ENCODE measurements at places on chromosomes 2 and 18.

GRCh38 chr2:149223472-149224095 is 106.8 kb upstream of the LYPD6 start:
- no peak for DNase-seq

DNA sequence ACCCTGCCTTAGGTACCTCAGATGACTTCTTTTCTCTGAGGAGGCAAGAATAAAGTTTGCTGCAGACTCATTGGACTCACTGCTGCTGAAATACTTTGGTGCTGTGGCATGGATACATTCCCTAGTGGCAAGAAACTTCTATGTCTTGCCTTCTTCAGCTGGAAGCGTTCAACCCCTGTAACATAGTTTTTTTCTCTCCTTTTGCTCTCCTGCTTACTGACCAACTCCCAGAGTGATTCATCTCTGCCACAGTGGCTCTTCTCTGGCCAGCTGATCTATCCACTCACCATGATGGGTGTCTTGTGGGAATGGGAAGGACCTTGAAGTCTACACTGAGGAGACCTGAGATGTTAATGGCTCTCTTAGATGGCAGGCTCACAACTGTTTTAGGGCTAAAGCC is 309.3 kb upstream of the LRRTM4 start:
- DNase-seq: no peak

- DNase-seq: no peak
Observed at GRCh38 chr2:197847651-197848401, 43.4 kb downstream of the PLCL1 start.

DNA sequence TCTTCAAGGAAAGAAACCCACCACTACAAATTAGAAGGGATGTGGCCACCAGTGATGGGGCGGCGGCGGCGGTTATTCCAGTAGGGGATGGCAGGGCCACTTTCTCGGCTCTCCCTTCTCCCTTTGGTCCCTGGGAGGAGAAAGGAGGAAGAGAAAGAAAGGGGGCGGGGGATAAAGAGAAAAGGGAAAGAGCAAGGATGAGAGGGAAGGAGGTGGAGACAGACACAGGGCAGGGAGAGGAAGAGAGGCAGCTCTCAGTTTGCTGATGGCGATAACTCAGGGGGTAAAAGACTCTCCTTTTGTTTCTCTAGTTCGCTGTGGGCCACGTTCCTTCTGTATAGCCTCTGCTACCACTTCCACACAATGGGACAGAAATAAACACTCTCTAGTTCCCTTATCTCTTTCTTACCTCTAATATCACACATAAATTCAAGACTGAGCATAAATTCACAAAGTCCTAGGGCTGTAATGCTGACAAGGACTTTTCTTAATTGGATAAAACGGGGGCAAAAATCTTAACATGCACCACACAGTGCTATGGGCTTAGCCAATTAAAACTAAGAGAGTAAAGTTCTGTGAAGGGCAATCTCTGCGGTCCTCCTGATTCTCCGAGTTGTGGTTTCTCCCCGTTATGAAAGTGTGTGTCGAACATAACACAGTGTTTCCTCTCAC is 14.6 kb downstream of the SFT2D3 start:
- no peak for DNase-seq

GRCh38 chr2:11243512-11243911 is 88.2 kb downstream of the SLC66A3 start:
- DNase-seq: no peak

GRCh38 chr2:8002765-8003393 is 679.0 kb upstream of the ID2 start:
- DNase-seq: no peak

DNA sequence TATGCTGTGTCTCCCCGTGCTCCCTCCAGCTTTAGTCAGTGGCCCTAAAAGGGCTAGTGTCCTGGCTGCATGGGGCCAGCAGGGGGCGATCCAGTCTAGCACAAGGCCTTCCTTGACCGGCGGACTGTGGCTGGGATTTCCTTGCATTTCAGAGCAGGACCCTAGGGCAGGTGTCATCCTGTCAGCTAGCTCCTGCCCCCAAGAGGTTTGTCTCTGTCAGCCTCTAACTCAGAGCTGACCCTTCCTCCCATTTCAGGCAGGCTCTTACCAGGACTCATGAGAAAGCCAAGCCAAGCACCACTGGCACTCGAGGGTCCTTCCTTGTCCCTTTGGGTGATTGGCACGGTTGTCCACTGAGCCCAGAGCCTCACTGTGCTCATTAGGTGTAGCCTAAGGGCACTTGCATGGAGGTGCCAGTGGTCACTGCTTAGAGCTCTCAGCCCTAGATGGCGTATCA is 140.3 kb downstream of the RPIA start:
- DNase-seq: no peak

- DNase-seq: no peak
Observed at GRCh38 chr18:42028247-42028832, 73.3 kb downstream of the PIK3C3 start.

GRCh38 chr2:233355916-233356315 is 1.6 kb downstream of the DGKD start:
- no peak for DNase-seq

- DNase-seq: no peak
Observed at GRCh38 chr2:191006997-191007783, 6.8 kb downstream of the STAT1 start.

Data from H9 (cell line).